ENCODE measurements at places on chromosomes 7 and 10.

DNA sequence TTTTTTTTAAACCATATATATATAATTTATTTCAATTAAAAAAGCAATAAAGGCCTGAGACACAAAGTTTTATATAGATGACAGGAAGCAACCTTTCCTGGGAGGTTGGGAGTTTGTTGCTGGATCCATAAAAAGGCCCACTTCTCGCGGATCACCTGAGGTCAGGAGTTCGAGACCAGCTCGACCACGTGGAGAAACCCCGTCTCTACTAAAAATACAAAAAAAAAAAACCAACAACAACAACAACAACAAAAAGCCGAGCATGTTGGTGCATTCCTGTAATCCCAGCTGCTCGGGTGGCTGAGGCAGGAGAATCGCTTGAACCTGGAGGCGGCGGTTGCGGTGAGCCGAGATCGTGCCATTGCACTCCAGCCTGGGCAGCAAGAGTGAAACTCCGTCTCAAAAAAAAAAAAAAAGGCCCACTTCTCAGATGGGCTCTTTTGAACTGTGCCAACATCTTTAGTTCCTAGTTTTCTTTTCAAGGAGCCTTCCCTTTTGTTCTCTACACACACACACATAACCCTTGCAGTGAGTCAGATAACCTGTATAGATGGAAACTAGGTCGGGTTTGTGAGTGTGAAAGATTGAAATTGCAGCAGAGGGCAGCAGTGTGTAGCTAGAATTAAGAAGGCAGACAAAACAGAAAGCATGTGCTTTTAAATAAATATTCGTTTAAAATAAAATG is 1.2 kb upstream of the SMNDC1 start:
- DNase-seq = no peak

- peak; percentile 93 for DNase-seq
These were observed at the start of gene BTRC for GRCh38 chr10:101353692-101354327. TSS of gene BTRC (plus strand) at chr10:101354165. CDS start at chr10:101354181, 16 bp downstream.

GRCh38 chr10:6204341-6205191 is 1.8 kb downstream of the PFKFB3 start:
- DNase-seq = no peak

DNA sequence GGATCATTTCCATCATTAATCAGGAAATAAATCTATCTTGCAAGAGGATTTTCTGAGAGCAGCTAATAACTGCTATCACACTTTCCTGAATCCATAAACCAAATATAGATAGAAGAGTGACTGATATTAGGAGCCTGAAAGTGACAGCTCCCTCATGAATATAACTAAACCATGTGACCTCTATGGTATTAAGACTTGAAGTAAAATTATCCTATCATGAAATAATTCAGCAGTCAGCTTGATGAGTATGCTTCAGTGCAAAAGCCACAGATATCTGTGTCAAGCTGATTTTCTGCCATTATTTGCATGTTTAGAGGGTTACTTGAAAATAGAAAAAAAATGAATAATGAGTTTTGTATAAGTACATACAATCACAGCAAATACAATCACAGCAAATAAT is 80.1 kb upstream of the PPP1R3A start:
- DNase-seq = no peak

- no peak for DNase-seq
These were observed 1.9 kb downstream of the NSUN6 start for GRCh38 chr10:18649364-18649959.

DNA sequence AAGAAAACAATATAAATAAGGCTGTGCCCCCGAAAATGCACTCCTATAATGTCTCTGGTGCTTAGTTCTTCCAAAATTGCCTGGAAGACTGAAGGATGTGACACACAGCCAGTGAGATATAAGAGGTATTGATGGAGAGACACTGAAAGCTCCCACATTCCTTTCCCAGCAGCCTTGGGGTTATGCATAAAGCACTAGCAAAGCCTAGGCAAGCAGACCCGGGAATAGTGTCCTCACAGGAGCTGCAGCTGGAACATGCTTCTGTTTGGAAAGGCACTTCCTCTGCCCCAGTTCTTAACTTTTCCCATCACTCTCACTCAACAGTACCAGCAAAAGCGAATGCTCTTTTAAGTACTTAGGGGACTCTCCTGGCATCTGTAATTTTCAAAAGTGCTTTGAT is 178.0 kb downstream of the AMPH start:
- DNase-seq = no peak

DNA sequence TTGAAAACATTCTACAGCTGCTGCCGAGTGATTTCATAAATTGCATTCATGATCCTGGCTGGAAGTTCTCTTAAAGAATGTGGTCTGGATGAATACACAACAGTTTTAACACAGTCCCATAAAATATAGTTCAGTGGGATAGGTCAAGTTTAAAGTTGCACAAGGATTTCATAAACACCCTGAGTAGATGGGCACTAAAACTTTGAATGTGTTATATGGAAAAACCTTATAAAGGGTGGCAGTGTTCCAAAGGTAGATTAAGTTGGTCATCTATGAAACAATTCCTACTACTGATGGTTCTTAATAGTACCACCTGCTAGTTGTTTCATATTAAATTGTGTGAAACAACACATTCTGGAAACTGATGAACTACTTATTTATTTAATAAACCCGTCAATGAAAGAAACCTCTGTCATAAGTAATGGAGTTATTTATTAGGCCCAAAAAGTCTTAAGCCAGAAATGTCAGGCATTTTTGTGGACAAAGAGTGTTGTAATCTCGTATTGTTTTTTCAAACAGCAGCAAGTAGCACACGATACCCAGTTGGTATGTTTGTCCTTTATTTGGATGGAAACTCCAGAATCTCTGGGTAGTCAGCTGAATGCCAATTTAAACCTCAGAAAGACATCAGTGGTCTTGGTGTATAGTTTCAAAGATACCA is 14.3 kb upstream of the RPA3 start:
- DNase-seq = no peak

DNA sequence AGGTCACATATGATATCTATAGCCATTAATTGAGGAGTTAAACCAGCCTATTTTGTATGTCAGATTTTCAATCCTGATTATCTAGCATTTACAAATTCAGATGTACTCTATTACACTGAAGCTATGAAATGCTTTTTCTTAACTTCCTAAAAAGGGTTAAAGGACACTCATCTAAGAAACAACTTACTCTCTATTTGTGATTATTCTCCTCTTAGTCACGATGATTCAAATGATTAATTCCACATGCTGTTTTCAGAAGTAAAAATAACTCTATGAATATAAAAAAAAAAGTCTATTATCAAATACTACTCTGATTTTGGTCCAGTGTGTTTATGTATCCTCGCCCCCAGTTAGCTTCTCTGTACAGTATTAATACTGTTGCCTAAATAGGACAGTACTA is 1199.9 kb downstream of the GATA3 start:
- no peak for DNase-seq

DNA sequence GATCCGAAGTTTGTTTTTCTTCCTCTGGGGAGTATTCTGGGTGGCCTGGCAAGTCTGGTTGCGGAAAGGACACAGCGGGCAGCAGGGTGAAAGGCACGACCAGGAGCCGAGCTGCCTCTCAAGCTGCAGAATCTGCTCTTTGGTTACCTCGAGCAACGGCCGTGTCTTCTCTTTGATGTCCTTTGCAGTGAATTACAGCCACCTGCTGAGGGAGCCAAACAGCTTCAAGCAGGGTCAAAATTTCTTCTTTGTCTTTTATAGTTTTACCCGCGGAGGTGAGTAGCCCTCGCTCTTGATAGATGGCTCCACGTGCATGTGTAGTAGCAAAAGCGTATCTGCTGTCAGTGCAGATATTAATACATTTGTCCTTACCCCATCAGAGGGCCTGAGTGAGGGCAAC is 177.3 kb upstream of the MBL2 start:
- DNase-seq = no peak

GRCh38 chr7:123424463-123424862 is 109.9 kb downstream of the IQUB start:
- DNase-seq = no peak

GRCh38 chr7:55574051-55574717 is 1.9 kb upstream of the VOPP1 start:
- DNase-seq = no peak

- DNase-seq = no peak
These were observed 12.6 kb downstream of the DHX32 start for GRCh38 chr10:125868372-125868975.

DNA sequence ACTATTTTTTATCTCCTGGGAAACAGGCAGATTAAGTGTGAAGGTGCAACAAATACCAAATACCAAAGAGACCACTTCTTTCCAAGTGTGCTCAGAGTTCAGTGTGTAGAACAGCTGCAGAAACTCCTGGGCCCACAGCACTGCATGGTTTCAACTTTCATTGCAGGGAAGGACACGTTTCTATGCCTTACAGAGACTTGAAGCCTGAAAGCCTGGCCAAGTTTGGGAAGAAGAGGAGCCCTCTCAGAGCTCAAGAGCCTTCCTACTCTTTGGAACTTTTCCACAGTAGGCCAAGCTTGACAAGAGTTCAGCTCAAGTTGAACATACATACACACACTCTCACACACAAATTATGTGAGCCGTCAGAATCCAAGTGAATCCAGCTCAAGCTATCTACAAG is 2.5 kb downstream of the HOXA4 start:
- no peak for DNase-seq

DNA sequence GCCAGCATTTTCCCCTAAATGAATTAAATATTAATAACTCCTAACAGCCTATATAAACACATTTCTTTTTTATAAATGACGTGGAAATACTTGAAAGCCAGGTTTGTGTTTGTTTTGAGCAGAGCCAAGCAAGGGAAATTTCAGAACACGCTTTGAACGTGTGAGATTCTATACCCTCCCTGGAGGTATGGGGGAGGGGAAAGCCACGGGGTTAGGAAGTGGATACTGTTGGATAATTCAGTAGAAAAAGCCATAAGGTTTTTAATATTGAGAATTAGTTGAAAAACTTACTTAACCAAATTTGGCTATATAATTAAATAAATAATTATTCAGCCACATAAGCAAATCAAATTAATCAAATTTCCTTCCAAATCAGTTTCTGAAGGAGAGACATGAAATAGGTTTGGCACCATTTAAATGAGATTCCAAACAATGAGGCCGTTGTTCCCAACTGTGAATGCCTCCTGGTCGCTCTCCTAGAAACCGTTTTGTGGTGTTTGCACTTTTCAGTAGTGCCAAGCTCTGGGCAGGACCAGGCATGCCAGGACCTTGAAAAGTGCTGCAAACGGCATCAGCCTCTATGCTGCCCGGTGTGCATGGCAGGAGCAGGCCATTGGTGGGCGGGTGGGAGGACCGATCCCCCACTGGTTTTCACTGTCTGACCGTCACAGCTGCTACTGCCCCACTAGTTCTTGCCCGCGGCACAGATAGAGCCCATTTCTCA is 88.1 kb downstream of the SEPTIN14 start:
- DNase-seq = no peak

- no peak for DNase-seq
These were observed 86.1 kb upstream of the MTPN start for GRCh38 chr7:136063326-136063666.

- DNase-seq = no peak
These were observed at the start of the genes DYDC1 and DYDC2 for GRCh38 chr10:80356563-80356988. TSS of gene DYDC1 (minus strand) at chr10:80356755. CDS start at chr10:80352601, 4,154 bp downstream. TSS of gene DYDC2 (plus strand) at chr10:80356781. CDS start at chr10:80362444, 5,663 bp downstream.

GRCh38 chr7:155467846-155468784 is 10.2 kb downstream of the EN2 start:
- DNase-seq = no peak

- DNase-seq = peak; percentile 67
These were observed 273.7 kb upstream of the KLF14 start for GRCh38 chr7:131007439-131008330.

- no peak for DNase-seq
These were observed 1.9 kb upstream of the SORCS1 start for GRCh38 chr10:107166403-107166802.
